ENCODE measurements at places on chromosomes 2 and 18.

- DNase-seq = no peak
Observed at GRCh38 chr18:6857300-6857699, 127.8 kb downstream of the ARHGAP28 start.

DNA sequence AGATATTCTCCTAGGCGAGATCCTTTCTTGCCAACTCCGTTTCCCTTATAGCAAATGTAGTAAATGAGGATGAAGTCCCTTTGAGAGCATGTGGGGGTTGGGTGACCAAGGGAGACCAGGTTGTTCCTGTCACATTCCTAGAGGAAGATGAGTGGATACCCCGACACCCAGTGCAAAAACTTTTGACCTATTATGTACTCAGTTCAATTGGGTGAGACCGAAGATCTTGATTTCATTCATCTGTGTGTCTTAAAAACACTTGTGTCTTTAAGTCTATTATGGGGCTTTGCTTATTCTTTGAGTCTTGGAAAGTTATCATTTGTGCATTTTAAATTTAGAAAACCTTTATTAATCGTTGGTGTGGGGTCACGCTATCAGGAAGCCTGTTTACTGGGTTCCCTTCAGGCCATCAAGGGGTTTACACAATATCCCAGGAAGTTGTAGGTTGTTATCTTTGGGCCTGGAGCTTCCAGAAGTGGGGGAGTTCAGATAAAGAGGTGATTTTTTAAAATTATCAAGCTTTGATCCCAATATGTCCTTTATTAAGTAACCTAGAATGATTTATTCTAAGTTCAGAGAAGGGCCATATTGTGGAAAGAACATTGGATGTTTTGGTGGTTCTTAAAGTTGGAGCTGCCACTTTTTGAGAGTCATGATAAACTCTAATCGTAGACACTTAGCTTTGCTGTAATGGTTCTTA, 2.8 kb downstream of the RHOB start:
- no peak for DNase-seq

- DNase-seq = peak; percentile 9
Observed at GRCh38 chr2:138622613-138623012, 121.0 kb downstream of the SPOPL start.

GRCh38 chr2:287911-288757, at the start of gene ALKAL2:
Gene ALKAL2 (minus strand): TSS chr2:288091. CDS start chr2:287835, 256 bp downstream.
- no peak for DNase-seq

GRCh38 chr2:14751581-14751980, 119.1 kb downstream of the LRATD1 start:
- no peak for DNase-seq

DNA sequence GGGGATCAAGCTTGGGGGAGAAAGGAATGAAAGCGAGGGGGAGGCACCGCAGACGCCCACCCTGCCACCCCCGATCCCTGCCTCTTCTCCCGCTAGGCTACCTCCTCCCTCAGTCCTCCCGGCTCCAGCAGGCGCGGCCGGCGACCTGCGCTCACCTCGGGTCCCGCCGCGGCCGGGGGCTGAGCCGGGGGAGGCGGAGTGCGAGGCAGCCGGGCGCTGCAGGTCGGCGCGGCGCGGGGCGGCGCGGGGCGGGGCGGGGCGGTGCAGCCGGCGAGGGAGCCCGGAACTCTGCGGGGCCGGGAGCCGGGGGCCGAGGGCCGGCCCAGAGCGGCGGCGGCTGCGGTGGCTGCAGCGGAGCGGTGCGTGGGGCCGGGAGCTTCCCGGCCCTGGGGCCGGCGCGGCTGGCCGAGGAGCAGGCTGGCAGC, 477 bp downstream of the ACVR1 start:
- no peak for DNase-seq

- peak; percentile 25 for DNase-seq
Observed at GRCh38 chr18:63339920-63340484, 20.4 kb upstream of the BCL2 start.

DNA sequence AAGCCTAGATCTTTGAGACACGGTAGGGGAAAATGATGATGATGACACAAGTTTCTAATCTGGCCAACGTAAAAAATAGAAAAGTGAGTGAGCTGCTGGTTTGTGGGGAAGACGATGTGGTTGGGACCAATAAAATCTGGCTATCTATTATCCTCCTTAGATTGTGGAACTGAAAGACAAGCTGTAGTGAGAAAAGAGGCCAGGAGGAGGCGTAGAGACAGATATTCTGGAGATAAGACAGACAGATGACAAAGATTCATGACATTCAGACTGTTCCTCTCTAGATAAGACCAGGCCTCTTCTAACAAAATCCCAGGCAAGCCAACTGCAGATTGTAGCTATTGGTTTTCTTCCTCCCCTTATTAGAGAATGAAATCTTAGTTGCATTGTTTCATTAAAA, 376.3 kb upstream of the UBE2E3 start:
- DNase-seq = peak; percentile 32

DNA sequence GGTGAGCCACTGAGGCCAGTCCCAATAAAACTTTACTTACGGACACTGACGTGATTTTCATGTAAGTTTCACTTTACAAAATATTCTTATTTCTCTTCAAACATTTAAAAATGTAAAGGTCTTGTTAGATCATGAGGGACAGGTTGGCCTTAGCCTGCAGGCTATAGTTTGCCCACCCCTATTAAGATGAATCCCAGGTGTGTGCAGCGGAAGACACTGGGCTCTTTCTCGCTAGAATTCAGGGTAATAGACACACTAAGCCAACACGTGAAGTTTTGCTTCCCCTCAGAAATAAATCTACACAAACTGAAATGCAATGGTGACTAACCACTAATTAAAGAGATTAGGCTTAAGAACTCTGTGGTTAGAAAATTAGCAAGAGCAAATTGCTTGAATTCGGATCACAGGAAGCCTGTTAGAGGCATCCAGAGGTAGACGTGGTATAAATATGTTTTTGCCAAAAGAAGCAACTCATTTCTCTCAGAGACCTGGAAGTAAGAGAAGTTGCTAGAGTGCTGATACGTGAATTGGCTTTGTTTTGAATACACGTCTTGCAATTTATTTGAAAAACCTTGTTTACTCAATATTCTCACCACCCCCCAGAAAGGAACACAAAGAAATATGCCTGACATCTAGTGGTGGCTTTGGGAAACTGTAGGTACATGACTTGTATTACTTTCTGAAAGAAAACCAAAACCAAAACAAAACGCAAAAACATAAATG, 151.6 kb downstream of the DTNB start:
- DNase-seq = peak; percentile 82

- DNase-seq = no peak
Observed at GRCh38 chr2:3636586-3637310, 21.3 kb upstream of the ALLC start.

DNA sequence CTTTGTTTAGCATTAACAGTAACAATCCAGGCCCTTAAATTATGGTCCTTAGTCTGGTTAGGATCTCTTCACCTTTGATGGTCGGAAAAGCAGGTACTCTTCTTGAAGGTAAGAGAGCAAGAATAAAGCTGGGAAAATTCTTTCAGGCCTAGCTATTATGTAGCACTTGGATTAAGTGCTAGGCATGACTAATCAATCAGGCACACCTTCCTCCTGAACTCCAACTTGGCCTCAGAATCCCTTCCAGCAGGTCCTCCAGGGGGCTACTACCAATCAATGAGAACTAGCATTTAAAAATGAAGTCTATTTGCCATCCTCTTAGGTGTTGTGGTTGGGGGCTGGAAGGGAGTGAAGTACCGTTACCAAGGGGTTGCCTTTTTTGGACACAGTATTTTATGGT, 3.7 kb downstream of the SMYD1 start:
- no peak for DNase-seq

DNA sequence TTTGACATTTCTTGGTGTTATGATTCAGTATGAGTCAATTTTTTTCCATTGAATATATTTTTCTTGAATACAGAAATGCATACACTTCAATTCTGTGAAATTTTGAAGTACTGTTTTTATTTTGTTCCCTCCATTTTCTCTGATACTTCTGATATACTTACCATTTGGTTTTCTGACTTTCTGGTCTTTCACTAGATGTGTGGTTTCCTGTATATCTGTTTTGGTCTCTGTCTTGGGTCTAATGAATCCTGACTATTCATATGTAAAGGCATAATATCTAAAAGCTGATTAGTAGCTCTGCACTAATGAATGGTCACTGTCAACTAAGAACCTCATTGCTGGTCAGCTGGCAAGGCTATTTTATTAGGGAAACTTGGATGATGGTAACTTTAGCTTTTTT, 345.6 kb downstream of the GRB14 start:
- DNase-seq = no peak

- no peak for DNase-seq
Observed at GRCh38 chr18:22173928-22174301, 4.5 kb downstream of the GATA6 start.

DNA sequence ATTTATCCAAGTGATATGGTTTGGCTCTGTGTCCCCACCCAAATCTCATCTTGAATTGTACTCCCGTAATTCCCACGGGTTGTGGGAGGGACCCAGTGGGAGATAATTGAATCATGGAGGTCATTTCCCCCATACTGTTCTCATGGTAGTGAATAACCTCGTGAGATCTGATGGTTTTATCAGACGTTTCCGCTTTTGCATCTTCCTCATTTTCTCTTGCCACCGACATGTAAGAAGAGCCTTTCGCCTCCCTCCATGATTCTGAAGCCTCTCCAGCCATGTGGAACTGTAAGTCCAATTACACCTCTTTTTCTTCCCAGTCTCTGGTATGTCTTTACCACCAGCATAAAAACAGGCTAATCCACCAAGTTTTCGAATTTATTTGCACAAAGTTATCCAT, 20.3 kb upstream of the CHST10 start:
- DNase-seq = no peak

DNA sequence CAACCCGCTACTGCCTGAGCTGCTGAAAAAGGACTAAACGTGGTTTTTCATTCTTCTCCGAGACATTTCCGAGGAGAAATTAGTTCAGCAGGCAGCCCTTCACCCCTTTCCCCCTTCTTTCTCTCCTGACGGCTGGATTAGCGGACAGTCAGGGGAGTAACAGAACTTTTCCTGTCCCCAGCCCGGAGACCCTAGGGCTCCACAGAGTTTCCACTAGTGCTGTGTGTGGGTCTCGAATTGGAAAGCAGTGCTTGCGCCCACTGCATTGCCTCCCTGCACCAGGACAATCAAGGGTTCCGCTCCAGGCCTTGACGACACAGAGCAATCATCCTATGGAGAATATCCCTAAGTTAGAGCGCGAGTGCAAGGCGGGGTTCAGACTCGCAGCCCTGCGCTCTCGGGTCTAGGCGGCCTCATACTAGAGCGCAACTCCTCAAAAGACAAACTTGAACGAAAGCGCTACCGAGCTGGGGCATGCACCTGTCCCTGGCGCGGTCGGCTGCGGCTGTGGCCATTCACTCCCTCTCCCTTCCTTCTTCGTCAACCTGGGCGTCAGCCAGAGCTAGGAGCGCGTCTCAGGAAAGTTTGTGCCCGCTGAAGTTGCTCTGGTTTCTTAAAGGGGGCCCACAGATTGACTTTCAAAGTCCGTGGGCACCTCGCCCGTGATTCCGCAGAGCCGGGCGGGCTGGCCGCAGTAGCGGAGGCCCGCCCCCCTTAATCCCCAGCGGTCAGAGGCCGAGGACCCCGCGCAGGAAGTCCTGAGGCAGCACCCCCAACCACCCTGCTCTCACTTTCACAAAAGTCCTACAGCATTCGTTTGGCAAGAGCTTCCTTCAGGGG, 801 bp downstream of the OSR1 start:
- DNase-seq = no peak

GRCh38 chr2:205747829-205748386, 65.6 kb downstream of the NRP2 start:
- no peak for DNase-seq

- DNase-seq = no peak
Observed at GRCh38 chr2:38932586-38932985, 42.9 kb downstream of the ARHGEF33 start.

- no peak for DNase-seq
Observed at GRCh38 chr2:235300368-235301201, 193.3 kb upstream of the AGAP1 start.

GRCh38 chr2:40642237-40642636, 190.3 kb upstream of the SLC8A1 start:
- no peak for DNase-seq

DNA sequence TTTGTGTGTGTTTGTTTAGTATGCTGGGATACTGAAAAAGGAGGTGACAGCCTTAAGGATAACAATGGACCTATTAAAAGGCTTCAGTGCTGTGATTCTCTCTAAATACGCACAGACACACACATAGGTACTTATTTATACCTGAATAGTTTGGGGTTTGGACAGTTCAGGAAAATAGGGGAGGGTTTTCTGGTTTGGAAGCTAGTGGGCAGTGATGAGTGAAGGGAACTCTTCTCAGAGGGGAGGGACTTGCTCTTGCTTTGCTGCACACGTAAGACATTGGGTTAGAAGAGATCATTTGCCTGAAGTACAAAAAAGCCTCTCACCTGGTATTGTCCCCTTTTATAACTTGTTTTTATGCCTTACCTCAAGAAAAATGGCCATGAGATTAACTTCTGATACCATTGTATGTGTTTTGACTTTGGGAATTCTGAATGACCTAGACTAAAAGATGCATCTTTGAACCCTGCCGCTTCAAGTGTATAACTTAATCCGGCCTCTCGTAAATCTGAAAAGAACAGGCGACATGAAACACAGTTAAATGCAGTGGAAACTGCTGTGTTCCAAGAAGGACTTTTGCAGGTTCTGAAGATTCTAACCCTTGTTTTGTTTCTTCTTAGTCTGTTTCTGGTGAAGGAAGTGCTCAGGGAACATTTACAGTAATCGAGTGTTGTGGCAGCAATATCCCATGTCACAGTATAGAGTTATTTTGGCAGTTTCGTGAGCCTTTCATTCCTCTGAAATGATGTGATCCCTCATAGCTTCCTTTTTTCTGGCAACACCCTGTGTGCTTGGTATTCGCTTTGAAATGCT, 2.5 kb downstream of the CRIM1 start:
- no peak for DNase-seq

DNA sequence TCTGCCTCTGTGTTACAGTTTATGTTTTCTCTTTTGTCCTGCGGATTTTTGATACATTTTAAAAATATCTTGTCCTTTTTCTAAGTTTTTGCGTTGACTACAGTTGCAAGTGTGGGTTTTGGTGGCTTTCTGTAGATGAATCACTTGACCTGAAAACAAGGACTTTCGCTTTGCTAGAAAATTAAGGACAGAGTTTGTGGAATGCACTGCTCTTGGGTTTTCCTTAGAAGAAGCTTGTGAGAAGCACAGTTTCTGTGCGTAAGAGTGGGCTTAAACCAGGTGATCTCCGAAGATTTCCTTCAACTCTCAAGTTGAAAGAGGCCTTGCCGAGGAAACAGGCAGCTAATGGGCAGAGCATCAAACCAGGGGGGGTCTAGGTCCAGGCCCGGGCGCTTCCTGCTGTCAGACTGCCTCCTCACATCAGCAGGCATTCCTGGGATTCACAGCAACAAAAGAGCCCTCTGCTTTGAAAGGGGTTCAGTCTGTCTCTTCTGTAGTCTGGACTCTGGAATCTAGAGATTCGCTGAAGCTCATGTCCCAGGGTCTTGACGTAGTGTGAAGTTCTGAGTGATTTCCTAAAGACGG, 17.3 kb downstream of the NCK2 start:
- no peak for DNase-seq

- DNase-seq = no peak
Observed at GRCh38 chr2:155141418-155141817, 442.9 kb downstream of the KCNJ3 start.

DNA sequence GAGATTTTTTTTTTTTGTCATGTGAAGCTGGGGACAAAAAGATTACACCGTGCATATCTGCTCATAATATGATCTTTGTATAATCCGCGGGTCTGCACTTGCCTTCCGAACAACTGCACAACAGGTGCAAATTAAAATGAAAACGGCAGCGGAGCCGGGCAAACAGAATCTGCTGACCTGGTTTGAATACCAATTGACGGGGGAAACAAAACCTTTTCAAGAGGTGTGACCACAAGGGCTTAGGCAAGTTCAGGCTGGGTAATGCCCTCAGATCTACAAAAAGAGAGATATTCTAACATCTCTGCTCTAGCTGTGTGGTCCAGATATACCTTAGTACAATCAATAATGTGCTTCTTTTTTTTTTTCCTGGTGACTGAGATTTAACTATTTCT, 88.5 kb downstream of the ZEB2 start:
- DNase-seq = no peak

All from inflammatory macrophage treated with lipopolysaccharide for 1 hour (primary cell).